NCI-H345 (cell line): ENCODE measurements at places on chromosomes 5 and 9.

- DNase-seq, result no peak
Measured at GRCh38 chr5:108941746-108942145, 194.0 kb downstream of the FER start.

DNA sequence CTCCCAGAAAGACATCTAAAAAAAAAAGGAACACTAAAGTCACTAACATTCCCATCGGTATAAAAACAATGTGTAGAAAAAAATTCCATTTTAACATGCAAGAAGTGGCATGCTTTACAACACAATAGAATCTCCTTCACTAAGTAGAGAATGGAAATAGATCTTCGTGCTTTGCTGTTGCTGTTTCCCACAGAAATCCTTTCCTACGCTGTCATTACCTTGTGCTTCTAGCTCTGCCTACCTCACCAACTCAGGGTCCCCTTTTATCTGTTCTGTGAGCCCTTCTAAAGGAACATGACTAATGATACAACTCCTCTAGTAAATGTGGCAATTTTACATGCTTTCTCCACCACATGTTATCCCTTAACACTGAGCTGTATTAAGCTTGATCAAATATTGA lies 202.9 kb downstream of the MCTP1 start:
- no peak for DNase-seq

- DNase-seq, result no peak
Measured at GRCh38 chr9:81118416-81118815, 570.9 kb downstream of the TLE1 start.

- no peak for DNase-seq
Measured at GRCh38 chr5:19266791-19267190, 721.2 kb downstream of the CDH18 start.

DNA sequence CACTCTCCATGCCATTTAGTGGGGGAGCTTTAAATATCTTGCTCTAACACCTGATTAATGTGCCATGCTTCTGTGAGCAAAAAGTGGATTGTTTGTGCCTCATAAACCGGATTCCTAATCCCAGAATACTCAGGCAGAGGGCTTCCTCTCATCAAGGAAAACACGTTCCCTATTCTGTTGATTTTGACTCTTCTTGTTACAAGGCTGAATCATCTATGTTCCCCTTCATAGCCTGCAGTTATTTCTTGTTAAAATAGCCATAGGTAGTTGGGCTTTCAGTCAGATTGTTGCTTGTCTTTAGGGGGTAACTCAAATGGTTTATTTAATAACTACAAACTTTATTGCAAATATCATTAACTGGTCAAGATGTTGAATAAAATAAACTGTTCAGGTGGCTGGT lies 26.6 kb downstream of the ROPN1L start:
- DNase-seq, result no peak

GRCh38 chr9:136942881-136943230 lies 1.7 kb downstream of the FBXW5 start:
- no peak for DNase-seq

GRCh38 chr9:4298255-4299004 lies 1.4 kb downstream of the GLIS3 start:
- DNase-seq, result peak; percentile 38

DNA sequence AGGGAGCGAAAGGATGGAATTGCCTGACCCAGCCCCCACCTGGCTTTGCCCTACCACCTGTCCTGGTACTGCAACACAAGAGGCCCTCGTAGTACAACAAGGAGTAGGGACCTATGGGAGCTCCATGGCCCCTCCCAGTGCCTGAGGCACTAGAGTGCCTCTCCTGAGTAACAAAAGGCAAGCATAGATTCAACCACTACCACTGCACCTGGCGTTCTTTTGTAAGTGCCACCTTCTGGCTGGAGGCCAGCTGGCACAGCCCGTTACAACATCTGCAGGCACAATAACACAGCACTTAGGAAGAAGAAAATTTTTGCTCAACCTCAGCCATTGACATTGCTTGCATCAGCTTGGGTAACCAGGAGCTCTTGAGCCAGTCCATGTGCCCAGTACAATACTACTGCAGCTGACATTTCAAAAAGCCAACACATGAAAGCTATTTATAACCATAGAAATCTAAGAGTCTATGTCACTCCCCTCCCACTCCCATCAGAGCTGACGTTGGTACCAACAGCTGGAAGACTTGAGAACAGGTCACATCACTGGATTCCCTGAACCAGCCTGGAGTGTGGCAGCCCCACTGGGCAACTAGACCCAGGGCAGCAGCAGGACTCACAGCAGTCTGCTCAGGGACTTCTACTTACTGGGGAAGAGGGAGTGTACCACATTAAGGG lies 17.7 kb upstream of the FAM174A start:
- peak; percentile 98 for DNase-seq

- no peak for DNase-seq
Measured at GRCh38 chr5:5221724-5222123, 81.6 kb downstream of the ADAMTS16 start.

GRCh38 chr5:62568800-62569432 lies 9.7 kb upstream of the LRRC70 start:
- no peak for DNase-seq

- DNase-seq, result no peak
Measured at GRCh38 chr5:107431998-107432397, 238.7 kb downstream of the EFNA5 start.
